Sciatic nerve (tissue), 2 donors: ENCODE measurements at places on chromosomes 13 and 19.

GRCh38 chr19:1980091-1980808 is 35.3 kb downstream of the BTBD2 start:
- no peak for DNase-seq

DNA sequence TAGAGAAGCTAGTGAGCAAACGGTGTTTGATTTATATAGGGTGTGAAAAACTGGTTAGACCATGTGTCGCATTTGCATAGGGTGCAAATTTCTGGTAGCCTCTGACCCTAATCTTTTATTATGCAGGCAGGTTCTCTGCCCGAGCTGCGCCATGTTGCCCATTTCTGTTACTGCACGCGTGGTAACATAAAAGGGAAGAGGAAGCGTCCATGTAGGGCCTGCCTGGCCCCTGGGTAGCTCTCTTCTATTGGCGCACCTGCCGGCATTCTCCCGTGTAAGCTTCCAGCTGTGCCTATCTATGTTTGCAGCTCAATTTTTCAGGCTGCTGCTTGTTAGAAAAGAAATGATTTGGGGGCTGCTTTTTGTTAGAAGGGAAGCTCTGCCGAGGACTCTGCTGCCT is 14.0 kb upstream of the CD70 start:
- no peak for DNase-seq

DNA sequence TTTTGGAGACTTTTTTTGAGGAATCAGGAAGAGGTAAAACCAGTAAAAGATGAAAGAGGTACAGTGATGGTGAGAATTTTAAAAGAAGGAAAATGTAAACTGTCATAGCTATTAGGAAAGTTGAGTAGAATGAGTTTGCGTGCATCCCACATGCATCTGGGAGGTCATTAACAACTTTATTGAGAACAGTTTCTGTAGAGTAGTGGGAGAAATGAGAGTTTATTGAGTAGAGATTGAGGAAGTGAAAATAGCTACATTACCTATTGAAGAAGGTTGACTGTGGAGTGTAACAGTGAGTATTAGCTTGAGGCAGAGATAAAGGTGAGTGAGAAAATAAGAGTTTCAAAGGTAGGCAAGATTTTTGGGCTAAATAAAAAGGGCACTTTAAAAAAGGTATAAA is 38.7 kb downstream of the BRCA2 start:
- DNase-seq: no peak

DNA sequence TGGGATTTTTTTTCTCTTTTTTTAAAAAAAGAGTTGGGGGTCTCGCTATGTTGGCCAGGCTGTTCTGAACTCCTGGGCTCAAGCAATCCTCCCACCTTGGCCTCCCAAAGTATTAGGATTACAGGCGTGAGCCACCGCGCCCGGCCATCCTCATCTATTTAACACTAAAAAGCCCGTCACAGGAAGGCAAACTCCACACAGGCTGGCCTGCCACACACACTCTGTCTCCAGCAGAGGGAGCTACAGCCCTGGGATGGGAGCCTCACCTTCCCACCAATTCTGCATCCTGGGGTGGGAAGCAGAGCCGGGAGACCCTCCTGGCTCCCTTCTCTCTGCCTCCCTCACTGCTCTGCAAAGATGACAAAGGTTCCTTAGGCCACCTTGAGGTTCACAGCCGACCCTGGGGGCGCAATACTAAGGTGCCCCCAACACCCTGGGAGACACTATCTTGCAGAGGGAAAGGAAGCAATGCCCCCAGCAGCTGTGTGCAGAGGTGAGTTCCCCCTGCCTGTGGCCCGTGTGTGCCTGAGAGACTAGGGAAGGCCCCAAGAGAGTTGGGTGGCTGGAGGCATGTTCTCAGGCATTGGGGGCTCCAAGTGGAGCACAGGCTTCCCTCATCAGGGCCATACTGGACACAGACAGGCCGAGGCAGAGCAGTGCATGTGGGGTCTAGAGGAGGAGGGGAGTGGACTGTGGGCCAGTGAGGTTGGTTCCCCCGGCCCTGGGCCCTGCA is 27.4 kb upstream of the TIMM44 start:
- no peak for DNase-seq

GRCh38 chr19:55283548-55284377 is at the start of gene BRSK1:
Gene BRSK1, plus strand, starts transcription at chr19:55283997. Its CDS starts 446 bp downstream, at chr19:55284443.
- DNase-seq: peak; percentile 73
